ENCODE measurements at places on chromosomes 11 and 22. TPM values are rescaled to one million over a fixed set of nuclear protein-coding genes. Genes with fewer than 3 reads are reported as not detected.

Gene MS4A6A
- total RNA-seq: not detected

Gene TAF6L
- total RNA-seq: 13.9 TPM

Gene SPDYC
- total RNA-seq: not detected

Gene MMP7
- not detected for total RNA-seq

Gene SLC17A6
- not detected for total RNA-seq

Gene HTR3B
- total RNA-seq: not detected

Gene BLID
- total RNA-seq: not detected

Gene OR4C3
- total RNA-seq: not detected

Gene OR4A16
- total RNA-seq: not detected

Gene RIMBP3B
- 1.4 TPM for total RNA-seq

Gene ARHGAP20
- not detected for total RNA-seq

Gene OR2AG2
- total RNA-seq: not detected

Gene CATSPERZ
- total RNA-seq: not detected

Gene PKDREJ
- total RNA-seq: not detected

Gene PRCP
- 21.1 TPM for total RNA-seq

Gene OR5P2
- not detected for total RNA-seq

Gene GGT1
- 13.7 TPM for total RNA-seq

GRCh38 chr22:24310969-24311368 lies 40.3 kb downstream of the SPECC1L start:
- no peak for DNase-seq

DNA sequence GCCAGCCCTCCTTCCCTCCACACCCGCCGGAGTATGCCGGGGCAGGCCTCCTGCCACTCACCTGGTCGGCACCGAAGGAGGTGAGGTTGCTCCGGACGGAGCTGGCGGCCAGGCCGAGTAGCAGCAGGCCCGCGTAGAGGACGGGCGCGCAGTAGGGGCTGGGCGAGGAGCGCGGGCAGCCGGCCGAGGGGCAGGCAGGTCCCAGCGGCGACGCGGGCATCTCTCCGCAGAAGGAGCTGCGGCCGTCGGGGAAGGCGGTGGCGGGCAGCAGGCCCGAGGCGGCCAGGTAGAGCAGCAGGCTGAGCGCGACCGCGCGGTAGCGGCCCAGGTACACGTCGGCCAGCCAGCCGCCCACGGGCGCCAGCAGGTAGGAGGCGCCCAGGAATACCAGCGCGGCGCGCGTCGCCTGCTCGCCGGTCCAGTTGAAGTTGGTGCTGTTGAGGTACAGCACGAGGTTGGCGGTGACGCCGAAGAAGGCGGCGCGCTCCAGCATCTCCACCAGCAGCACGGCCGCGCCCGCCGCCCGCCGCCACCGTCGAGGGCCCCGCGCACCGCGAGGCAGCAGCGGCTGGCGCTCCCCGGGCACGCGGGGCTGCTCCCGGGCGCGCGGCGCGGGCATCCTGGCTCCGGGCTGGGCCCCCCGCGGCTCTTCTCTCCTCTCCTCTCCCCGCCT lies 907 bp downstream of the SLC15A3 start:
- no peak for DNase-seq

GRCh38 chr11:40306938-40307548 lies 1152.4 kb downstream of the LRRC4C start:
- no peak for DNase-seq

- no peak for DNase-seq
These were observed 87.2 kb downstream of the RELT start for GRCh38 chr11:73463359-73463758.

DNA sequence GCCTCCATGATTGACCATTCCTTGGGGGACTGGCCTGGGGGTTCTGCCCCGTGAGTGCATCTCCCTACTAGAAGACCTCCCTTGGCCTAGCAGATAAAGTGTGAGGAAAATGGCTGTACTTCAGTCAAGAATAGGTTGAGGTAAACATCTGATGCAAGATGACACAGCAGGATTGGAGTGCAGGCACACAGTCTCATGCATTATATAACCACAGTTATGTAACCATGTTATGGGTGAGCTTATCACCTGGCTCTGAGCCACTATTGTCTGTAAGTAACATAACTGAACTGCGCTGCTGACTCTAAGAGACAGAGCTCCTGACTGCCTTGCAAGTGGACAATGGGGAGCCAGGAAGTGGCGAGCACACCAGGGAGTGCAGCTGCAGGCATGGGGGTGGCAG lies 378.7 kb upstream of the ANO5 start:
- no peak for DNase-seq

GRCh38 chr11:13962562-13963168 lies at the start of gene SPON1:
SPON1 (plus strand) TSS chr11:13962723; CDS start chr11:13962905, 182 bp downstream.
- DNase-seq: no peak

DNA sequence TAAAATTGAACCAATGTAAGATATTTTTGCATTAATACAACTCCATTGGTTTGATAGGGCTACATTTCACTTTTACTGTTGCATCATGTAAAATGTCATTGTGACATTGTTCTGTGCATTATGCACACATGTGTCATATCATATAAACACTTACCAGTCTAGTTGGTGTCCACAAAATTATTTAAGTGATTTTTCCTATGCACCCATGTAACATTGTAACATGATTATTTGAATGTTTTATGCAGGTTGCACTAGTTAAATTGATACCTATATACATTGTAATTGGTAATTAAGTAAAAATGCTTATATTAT lies 9.6 kb upstream of the BIRC3 start:
- no peak for DNase-seq

DNA sequence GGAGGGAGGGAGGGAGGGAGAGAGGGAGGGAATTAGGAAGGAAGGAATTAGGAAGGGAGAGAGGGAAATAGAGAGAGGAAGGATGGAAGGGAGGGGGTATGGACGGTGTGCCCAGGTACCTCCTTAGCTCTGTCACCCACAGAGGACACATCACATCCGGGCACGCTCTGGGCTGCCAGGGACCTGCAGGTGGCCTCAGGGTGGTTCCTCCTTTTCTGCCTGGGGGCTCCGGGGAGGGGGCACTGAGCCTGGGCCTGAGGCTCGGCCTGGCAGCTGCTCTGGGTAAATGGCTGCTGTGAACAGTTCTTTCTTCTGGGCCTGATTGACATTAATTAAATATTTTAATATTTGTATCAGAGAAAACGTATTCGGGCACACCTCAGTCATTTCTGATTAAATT lies 733.5 kb downstream of the BRD1 start:
- no peak for DNase-seq

- no peak for DNase-seq
These were observed 1680.6 kb upstream of the RAG2 start for GRCh38 chr11:38278457-38279141.

- DNase-seq: no peak
These were observed 98.3 kb downstream of the ARHGAP42 start for GRCh38 chr11:100785148-100785983.

- DNase-seq: no peak
These were observed 9.8 kb downstream of the SLC22A6 start for GRCh38 chr11:62974848-62975522.

DNA sequence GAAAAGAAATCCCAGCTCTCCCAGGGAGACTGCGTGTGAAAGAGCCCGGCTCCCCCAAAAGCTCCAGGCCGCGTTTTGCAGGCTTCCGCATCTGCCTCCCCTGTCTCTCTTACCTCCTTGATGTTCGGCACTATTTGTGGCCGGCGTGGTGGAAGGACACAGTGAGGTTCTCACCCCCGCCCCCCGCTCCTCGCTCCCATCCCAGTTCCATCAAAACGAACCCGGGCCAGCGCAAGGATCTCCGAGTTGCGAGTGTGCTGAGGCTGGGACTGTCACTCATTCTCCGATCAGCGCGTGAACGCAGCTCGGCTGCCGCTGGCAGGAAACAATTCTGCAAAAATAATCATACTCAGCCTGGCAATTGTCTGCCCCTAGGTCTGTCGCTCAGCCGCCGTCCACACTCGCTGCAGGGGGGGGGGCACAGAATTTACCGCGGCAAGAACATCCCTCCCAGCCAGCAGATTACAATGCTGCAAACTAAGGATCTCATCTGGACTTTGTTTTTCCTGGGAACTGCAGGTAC lies at the start of gene NCAM1:
Gene NCAM1, plus strand, starts transcription at position 275 of the 523 bp plus-strand sequence.
- peak; percentile 83 for DNase-seq

DNA sequence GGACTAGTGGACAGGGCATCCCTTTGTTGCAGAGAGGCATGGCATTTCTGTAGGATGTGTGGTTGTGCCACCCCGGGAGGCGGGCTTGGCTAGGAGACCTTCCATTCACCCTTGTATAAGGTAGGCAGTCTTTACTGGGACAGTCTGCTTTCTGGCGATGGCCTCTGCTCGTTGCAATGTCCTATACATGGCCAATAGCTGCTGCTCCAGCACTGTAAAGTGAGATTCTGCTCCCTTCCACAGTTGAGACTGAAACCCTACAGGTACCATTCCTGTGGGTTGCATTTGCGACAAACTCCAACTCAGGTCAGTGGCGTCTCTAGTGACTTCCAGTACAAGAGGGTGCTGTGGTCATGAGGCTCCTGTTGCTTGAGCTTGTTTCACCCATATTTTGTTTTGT lies 20.4 kb upstream of the APOL3 start:
- DNase-seq: no peak

GRCh38 chr22:36419912-36420882 lies 32.4 kb upstream of the MYH9 start:
- no peak for DNase-seq

DNA sequence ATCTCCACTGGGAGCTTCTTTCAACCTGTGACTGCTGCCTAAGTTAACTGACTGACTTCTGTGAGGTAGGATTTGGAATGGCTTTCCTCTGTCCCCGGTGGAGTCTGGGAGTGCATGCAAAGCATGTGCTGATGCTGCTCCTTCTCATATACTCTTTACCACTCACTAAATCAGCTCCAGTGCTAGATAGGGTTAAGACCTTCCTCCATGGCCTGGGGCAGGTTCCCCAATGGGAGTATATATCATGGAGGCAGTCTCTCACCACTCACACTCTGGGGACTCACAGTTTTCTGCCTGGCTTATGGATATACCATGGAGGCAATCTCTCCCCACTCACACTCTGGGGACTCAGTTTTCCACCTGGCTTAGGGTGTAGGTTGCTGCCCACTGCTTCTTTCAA lies 10.1 kb upstream of the FANCF start:
- no peak for DNase-seq

DNA sequence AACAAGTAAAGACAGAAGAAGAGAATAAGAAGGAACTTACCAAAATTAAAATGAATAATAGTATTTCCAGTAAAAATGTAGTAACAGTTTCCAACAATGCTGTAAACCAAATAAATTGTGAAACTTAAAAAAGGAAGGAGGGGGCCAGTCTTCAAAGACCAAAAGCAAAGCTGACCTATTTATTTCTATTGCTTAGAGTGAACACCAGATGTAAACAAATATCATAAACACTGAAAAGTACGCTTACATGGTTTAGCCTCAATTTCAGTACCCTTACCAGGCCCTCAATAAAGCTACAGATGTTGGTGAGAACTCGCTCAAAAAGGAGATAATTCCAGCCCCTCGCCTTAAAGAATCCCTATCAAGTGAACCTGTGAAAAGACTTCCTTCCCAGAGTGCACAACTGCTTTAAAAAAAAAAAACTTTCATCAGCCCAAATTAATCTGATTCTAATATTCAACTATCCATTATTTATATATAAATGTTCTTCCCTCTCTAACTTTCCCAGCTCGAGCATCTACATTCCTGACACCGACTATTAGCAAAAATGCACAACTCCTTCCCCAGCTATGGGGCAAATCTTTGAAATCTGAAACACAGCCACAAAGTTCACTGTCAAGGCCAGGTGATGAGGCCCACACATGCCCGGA lies 2.4 kb downstream of the PHF21A start:
- DNase-seq: no peak

DNA sequence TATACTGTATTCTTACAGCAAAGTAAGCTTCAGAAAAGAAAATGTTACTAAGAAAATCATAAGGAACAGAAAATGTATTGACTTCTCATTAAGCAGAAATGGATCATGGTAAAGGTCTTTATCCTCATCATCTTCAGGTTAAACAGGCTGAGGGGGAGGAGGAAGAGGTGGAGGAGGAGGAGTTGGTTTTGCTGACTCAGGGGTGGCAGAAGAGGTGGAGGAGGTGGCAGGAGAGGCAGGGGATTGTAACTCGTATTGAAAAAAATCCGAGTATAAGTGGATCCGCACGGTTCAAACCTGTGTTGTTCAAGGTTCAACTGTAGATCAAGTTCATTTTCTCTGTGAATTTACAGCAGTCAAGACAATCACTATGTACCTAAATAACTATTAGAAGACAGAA lies 13.0 kb downstream of the GLB1L3 start:
- DNase-seq: no peak

DNA sequence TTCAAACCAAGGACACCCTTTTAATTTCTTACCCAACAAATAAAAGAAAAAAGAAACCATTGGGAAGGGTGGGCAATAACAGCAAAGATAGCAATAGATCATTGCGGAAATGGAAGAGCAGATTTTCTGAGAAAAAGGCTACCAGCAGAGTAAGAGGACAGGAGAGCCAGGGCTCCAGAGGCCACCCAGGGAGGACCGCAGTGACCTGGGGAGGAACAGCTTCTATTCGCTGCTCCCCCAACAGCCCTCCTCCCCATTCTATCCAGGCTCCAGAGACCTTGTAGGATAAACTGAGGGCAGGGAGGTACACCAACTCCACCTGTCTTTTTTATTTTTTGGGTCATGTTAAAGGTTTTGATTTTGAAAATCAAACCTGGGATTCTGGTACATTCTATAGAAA lies 59.8 kb downstream of the SYN3 start:
- no peak for DNase-seq

GRCh38 chr11:75028321-75028720 lies 39.6 kb downstream of the NEU3 start:
- DNase-seq: no peak

- peak; percentile 28 for DNase-seq
These were observed 231.6 kb upstream of the TBCEL start for GRCh38 chr11:120792306-120792705.

DNA sequence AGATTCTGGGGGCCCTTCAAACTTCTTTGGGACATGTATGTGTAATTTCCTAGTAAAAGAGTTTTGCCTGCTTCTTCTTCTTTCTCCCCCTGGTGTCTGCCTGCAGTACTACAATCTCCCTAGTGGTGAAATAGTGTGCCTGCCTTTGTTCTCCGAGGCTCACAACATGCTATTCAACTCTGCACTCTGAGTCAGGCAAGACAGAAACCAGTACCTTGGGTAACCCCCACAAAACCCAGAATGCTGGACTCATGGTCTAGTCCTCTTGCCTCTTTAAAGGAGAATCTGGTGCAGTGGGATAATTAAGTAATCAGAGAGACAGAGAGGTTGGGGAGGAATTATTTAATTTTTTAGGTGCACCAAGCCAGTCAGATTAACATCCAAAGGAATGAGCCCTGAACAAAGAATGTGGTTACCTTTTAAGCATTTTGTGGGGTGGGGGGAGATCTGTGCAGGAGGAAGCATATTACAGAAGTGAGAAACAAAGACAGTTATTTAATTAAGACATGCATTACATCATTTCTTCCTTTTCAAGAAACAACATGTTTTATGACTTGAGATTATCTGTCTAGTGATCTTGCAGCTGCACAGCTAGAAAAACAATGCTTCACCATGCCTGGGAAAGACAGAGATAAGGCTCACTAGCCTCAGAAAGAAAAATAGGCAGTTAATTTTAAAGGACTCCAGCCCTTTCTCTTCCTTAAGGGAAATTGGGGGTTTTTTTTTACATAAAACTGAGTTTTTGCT lies 11.0 kb upstream of the MS4A6A start:
- peak; percentile 62 for DNase-seq

All from natural killer cell treated with Interleukin-12 subunit alpha and Interleukin-12 subunit beta and Interleukin-15 and Interleukin-18, amount 100 ng/mL, for 72 hours (primary cell).